Cortex of kidney (tissue), 1 donor: ENCODE measurements at places on chromosomes 5 and 9.

GRCh38 chr9:14418301-14418940 is 104.5 kb upstream of the NFIB start:
- no peak for DNase-seq

DNA sequence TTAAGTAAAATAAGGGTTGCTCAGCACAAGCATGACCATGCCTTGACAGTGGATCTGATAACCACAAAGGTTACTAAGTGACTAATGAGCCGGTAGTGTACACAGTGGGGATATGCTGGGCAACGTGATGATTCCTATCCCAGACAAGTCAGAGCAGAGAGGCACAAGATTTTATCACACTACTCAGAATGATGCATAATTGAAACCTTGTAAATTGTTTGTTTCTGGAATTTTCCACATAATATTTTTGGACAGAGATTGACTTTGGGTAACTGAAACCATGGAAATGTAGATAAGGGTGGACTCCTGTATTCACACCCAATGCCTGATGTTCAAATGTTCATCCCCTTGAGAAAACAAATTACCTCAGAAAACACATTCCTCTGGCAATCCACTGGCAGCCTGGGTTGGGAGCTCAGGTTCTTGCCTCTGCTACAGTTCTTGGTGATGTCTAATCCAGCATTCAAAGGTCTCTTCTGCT is 16.2 kb upstream of the ERAP1 start:
- no peak for DNase-seq

DNA sequence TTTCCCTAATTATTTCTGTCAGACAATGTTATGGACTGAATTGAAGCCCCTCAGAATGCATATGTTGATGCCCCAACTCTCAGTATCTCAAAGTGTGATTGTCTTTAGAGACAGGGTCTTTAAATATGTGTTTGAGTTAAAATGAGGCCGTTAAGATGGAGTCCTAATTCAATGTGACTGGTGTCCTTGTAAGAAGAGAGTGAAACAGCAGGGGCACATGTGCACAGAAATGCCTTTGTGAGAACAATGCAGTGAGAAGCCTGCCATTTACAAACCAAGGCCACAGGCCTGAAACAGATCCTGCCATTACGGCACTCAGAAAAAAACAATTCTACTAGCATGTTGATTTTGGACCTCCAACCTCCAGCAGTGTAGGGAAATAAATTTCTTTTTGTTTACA is 483.0 kb upstream of the DMAC1 start:
- no peak for DNase-seq

- no peak for DNase-seq
These were observed 46.5 kb downstream of the EBF1 start for GRCh38 chr5:159053216-159053615.

GRCh38 chr5:53009816-53010215 is 20.7 kb downstream of the ITGA2 start:
- no peak for DNase-seq

GRCh38 chr5:170429014-170429413 is 39.8 kb upstream of the KCNMB1 start:
- DNase-seq: no peak

DNA sequence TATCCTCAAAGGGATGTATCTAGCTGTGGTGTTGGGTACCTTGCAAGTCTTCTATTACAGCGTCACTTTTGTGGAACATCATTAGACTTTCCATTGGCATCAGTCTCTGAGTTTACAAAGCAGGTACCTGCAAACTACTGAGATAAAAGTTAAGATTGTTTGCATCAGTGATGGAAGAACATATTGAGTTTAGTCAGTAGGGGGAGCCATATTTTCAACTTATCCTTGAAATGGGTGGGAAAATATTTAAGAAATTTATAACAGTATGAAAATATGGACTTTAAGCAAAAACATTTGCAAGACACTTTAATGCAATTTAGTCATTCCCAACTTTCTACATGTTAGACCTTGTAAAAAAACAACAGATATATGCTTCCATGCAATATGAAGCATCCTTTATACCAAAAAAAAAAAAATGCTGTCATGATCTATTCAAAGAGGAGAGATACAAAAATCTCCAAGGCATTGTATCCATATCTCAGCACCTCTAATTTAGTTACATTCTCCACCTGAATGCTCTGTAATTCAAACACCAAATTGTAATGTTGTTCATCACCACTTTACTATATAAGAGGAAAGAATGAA is 98.6 kb upstream of the ADAMTS19 start:
- DNase-seq: no peak
